ENCODE measurements at places on chromosomes 5 and 9. TPM values are rescaled to one million over a fixed set of nuclear protein-coding genes. Genes with fewer than 3 reads are reported as not detected.
A peak's percentile ranks its signal among the peaks of the same experiment; 100 is the strongest.

DNA sequence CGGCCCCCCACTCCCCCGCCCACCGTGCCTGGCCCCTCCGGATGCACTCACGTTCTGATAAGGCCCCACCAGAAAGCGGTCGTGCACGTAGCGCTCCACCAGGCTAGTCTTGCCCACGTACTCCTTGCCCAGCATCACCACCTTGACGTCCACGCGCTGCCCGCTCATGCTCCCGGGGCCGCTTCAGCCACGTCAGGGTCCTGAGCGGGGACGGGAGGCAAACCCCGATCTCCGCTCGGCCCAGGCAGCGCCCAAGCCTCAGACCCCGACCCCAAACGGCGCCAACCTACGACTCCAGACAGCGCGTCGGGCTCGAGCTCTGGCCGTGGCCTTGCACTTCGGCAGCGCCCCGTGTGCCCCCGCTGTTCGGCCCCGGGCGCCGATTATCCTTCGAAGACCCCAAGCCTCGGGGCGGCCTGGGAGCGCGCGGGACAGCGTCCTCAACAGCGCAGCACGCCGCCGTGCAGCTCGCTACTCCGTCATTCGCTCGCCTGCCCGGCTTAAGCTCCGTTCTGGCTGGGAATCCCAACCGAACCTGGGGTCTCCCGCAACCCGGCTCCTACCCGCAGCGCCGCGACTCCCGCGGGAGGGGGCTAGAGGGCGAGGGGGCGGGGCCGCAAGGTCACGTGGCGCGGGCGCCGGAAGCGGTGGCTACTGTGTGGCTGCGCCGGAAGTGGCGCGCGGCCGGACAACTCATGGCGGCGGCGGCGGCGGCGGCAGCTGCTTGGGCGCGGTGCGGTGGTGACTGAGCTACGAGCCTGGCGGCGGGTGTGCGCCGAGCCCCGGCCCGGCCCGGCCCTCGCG is at the start of the genes PRELID1 and RAB24:
Gene PRELID1 (plus strand): TSS at position 679 of the 804 bp plus-strand sequence. CDS start 187 bp downstream, outside the sequence.
Gene RAB24 (minus strand): TSS at position 599 of the 804 bp plus-strand sequence. CDS start 431 bp downstream, at position 168.
- H3K27me3 ChIP-seq, result no peaks in the 10 kb centered on the region
- DNase-seq, result peak; percentile 96
- H3K4me3 ChIP-seq, result peak within 1 kb of the TSS; percentile 99
- H3K4me1 ChIP-seq, result peaks cover 21% of the 10 kb centered on the region

Gene ARSB
- 27.2 TPM for total RNA-seq

GRCh38 chr9:116005205-116005604 is 148.4 kb upstream of the PAPPA start:
- no peak overlapping the region for H3K27ac ChIP-seq
- DNase-seq, result no peak
- H3K4me1 ChIP-seq, result no peaks in the 10 kb centered on the region
- no peaks in the 10 kb centered on the region for H3K36me3 ChIP-seq
- H3K4me3 ChIP-seq, result no peak overlapping the region
- no peaks in the 10 kb centered on the region for H3K27me3 ChIP-seq

DNA sequence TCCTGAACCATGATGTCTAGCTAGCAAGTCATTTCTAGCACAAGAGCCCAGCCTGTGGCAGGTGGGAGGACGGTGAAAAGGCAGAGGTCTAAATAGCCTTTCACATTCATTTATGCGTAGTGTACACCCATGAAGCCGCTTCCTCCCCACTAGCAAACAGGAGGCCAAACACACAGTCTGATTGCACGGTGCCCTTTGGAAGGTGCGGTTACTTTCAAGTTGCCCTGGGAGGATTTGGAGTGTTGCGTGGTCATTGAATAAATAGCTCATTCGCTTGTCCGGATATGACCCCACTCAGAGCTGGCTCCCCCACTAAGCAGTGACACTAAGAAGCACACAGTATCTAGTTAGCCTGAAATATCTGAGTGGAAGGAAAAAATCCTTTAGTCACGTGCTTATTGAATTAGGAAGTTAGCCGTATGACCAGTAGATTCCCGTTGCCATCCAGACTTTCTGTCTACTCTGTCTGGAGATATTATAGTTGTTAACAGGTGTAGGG is 664 bp upstream of the ARSB start:
- no peaks in the 10 kb centered on the region for H3K36me3 ChIP-seq
- no peak for DNase-seq
- H3K27me3 ChIP-seq, result no peaks in the 10 kb centered on the region
- peak overlapping the region; percentile 69 for H3K4me3 ChIP-seq
- H3K27ac ChIP-seq, result 0 out of 2 replicates have a peak overlapping the region, but pooled peaks have one; percentile 52

Gene RNF38
- total RNA-seq, result 60.3 TPM
